Fibroblast of pulmonary artery (primary cell): ENCODE measurements at places on chromosomes 13 and 19.
A peak's percentile ranks its signal among the peaks of the same experiment; 100 is the strongest.

DNA sequence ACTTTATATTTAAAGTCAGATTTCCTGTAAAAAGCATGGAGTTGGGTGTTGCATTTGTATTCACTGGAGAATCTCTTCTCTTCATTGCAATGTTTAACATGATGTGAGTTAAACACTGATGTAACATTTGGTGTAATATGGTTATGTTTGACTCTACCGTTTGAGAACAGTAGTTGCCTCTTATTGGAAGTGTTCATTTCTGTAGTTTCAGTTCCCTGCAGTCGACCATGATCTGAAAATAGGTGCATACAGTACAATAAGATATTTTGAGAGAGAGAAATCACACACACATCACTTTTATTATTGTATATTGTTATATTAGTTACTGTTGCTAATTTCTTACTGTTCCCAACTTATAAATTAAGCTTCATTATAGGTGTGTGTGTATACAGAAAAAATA, 105.2 kb upstream of the SPACA7 start:
- no peak for DNase-seq

DNA sequence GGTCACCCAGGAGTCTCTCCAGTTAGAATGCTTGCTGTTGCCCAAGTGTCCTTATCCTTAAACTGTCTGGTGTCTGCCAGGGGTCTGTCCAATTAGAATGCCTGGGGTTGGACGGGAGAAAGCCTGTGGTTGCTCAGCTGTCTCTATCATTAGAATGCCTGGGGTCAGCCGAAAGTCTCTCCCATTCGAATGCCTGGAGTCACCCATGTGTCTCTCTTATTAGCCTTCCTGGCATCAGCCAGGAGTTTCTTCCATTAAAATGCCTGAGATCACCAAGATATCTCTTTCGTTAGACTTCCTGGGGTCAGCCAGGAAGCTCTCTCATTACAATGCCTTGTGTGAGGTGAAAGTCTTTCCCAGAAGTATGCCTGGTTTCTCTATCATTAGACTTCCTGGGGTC, 1521.0 kb downstream of the UQCRFS1 start:
- no peak for DNase-seq

DNA sequence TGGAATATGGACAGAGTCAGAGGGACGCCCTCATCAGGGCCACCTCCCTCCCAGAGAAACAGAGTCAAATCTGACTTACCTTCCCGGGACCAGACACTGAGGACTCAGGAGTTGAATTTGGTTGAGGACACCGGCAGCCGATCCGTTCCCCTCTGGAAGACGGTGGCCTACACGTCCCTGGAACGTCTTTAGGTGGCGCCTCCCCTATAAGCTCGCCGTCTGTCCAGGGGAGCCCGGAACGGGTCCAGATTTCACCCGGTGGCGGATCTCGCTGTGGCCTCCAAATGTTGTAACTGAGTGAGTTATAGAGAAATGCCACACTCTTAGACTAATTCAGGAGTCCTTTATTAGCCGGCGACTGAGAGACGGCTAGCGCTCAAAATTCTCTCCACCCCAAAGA, 9.0 kb downstream of the TNFSF14 start:
- no peak for DNase-seq

DNA sequence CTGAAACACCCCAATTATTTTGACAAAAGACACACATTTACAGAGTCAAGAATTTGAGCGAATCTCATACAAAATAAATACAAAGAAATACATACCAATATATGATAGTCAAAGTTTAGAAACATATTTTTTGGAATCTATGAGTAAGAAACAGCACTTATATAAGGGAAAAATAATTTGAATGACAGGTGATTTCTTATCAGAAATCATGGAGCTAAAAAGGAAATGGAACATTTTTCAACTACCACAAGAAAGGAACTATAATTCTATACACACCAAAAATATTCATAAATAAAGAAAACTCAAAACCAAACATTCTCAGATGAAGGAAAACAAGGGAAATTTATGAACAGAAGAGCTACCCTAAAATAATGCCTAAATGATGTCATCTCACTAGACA, 1226.6 kb downstream of the PCDH9 start:
- no peak for DNase-seq

- peak; percentile 31 for DNase-seq
These were observed 1.2 kb downstream of the CGB7 start for GRCh38 chr19:49056101-49056901.

GRCh38 chr19:40803857-40804782, 5.1 kb downstream of the EGLN2 start:
- no peak for DNase-seq

- no peak for DNase-seq
These were observed 46.6 kb upstream of the C19orf12 start for GRCh38 chr19:29761575-29762232.

GRCh38 chr19:28039677-28040381, 1173.1 kb downstream of the UQCRFS1 start:
- no peak for DNase-seq

GRCh38 chr19:17070912-17071311, 4.3 kb downstream of the HAUS8 start:
- no peak for DNase-seq

GRCh38 chr13:111371720-111372119, 51.3 kb downstream of the TEX29 start:
- DNase-seq, result no peak
